ENCODE measurements at places on chromosomes 16 and 17.

DNA sequence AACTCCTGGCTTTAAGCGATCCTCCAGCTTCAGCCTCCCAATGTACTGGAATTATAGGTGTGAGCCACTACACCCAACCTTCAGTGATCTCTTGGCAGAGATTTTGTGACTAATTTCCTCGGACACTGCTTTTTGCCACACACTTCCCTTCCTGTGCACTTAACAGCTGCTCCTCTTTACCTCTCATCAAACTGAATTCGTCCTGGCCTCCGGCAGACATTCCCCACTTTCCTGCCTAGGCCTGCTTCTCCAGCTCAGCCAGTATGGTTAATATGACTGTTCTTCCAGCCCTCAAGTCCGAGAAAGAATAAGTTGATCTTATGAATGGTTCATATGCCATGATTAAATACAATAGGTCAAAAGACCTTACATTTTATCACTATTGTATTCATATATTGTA, 69.0 kb upstream of the MTMR4 start:
- DNase-seq, result no peak

DNA sequence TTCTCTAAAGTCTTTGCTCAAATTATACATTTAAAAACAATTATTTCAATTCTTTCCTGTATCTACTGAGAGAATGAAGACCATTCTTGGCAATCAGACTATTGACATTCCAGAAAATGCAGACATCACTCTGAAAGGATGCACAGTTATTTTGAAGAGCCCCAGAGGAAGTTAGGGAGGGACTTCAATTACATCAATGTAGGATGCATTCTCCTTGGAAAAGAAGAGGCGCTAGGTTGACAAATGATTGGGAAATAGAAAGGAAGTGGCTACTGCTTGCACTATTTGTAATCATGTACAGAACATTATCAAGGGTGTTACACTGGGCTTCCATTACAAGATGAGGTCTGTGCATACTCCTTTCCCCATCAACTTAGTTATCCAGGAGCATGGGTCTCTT, 74.3 kb downstream of the SSH2 start:
- no peak for DNase-seq

DNA sequence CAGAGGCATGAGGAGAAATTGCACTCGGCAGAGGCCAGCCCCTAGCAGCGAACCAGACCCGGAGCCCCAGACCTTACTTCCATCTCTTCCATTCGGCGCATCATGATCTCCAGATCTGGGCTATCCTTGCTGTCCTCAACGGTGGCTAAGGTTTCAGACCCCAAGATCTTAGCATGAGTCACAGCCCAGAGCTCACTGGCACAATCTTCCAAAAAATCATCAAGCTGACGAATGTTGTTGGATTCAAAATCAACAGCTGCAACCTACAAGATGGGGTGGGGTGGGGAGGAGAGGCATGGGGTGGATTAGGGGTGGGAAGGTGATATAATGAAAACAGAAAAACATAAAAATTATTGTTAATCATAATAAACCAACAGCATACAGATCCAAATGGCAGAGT, 39.7 kb upstream of the PITPNM3 start:
- no peak for DNase-seq

DNA sequence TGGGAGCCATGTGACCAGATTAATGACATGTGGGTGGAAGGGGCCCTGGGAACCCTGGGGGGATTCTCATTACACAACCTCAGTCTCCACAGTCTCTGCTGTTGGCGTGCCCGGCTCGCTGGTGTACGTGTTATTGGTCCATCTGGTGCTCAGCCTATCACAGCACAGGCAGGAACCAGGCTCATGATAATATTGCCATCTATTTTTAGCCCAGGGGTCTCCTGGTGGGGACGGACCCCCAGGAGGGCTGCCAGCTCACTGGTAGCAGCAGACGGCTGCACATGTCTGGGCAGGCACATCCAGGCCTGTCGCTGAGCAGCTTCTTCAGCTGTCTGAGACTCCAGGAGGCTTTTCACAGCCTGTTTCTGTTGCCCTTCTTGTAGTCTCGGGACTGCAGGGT, 123.8 kb downstream of the RAB11FIP4 start:
- no peak for DNase-seq

Measured in activated CD8-positive, alpha-beta T cell treated with anti-CD3 and anti-CD28 coated beads, Interleukin-2, amount 10 ng/mL, durations not matched to agents 7 days and 5 days (primary cell).